ENCODE measurements at places on chromosomes 1 and 21.
A peak's percentile ranks its signal among the peaks of the same experiment; 100 is the strongest.

- no peak for DNase-seq
Measured at GRCh38 chr1:99965646-99966375, 4.0 kb upstream of the SLC35A3 start.

DNA sequence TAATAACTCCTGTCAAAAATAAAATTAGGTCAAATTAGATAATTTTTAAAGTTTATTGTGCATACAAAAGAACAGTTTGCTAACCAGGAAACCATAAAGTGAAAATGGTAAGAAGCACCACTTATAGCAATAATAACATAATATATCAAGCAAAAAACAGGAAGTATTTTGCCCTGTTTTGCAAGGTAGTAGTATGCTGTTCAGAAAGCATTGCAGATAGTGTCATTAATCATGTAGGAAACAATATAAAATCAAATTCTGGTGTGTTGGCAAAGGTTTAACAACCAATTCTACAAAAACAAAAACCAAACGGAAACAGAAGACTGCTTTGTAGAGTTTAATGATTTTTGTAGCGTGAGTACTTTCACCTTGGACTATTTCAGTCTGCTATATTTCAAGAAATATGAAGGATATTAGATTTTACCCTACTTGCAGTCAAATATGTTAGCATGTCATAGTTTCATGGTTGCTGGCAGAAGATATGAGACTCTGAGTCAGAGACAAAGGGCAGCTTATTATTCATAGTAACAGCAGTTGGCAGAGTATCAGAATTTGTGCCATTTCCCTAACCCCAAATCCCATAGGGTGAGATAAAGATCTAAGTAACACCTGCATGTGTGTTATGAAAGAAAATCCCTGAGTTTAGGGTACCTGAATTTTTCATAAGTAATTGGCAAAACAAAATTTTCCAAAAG is 729.0 kb upstream of the BRINP3 start:
- DNase-seq = peak; percentile 45

GRCh38 chr1:168783458-168784210 is 54.6 kb upstream of the DPT start:
- peak; percentile 1 for DNase-seq

GRCh38 chr1:109307274-109308021 is 637 bp upstream of the MYBPHL start:
- DNase-seq = no peak

GRCh38 chr1:116306840-116307442 is 66.1 kb upstream of the ATP1A1 start:
- no peak for DNase-seq

- DNase-seq = peak; percentile 56
Measured at GRCh38 chr1:225881081-225881958, 860 bp downstream of the TMEM63A start.

DNA sequence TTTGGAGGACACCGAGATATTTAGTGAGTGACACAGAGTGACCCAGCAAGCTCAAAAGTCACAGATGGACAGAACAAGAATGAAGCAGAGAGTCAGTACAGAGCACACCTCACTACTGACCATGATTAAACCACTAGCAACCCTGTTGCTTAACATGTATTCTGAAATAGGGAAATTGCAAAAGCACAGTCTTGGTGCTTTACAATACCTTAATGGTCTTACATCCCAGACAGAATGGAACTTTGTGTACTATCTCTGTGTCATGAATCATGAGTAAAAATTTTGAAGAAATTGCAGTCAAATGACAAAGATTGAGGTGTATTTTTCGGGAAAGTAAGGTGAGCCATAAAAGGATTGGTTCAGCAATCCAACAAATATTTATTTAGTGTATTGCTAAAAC is 2.7 kb upstream of the SAMSN1 start:
- no peak for DNase-seq

GRCh38 chr1:204242920-204243319 is 29.1 kb upstream of the GOLT1A start:
- DNase-seq = no peak
